ENCODE measurements at places on chromosomes 1 and 21.

DNA sequence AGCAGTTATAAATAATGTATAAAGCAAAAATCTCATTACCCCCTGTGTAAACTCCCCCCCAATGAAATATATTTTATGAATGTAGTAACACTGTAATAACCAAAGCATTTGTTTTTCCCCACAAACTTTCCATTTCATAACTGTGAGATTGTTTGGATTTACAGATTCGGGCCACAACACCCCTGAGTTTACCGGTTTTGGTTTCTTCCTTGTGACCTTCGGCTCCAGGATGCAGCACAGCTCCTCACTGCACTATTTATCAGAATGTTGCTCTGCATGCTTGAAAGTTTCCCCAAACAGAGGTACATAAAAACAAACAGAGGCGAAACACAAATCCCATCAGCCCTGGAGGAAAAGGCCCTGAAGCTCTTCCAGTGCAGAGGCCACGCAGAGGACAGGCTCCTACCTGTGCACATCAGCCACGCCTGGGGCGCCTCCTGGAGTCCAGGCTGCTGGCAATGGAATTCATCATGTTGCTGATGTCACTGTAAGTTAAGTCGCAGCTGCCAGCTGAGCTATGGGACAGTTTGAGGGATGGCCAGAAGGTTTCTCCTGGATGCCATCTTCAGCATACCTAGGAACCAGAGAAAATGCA, 122.0 kb downstream of the LMO4 start:
- DNase-seq, result no peak

DNA sequence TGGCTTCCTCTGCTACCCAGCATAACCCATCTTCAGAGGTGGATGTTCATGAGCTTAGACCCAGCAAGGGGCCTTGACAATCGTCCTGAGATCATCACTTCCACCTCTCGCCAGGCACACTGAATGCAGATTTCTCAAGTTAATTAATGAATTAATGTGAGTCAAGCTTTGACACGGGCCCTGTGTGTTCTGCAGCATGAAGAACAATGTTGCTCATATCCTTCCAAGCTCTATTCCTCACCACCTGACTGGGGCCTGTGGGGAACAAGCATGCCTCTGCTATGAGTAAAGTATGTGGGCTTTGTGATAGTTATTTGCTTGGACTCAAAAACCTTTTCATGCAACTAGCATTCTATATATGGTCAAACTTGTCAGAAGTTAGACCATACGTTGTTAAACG, 122.0 kb downstream of the SEC16B start:
- no peak for DNase-seq

DNA sequence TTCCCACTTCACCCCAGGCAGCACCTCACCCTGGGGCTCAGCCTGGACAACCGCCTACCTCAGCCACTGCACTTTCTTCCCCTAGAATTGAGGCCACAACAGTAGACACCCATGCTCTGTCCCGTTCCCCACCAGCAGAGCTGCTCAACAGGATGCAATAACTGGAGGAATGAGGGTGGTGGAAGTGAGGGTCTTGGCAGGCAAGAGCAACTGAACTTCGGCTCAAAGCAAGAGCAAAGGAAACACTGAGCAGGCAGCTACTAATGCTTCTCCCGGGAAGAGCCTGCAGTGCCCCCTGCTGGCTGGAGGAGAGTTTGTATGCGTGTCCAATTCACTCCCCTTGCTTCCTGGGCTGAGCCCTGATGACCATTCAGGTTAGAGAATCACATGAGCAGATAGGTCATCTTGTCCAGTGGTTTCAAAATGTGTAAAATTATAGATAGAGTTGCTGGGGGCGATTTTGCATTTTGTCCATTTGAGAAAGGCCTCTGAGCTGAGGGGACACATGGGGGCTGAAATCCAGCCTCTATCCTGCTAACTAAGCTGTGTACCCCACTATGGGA, 13.9 kb downstream of the NT5C1A start:
- peak; percentile 59 for DNase-seq

- DNase-seq, result no peak
Observed at GRCh38 chr1:234281826-234282489, 91.3 kb upstream of the COA6 start.

- DNase-seq, result no peak
Observed at GRCh38 chr1:38454236-38454635, 405.3 kb downstream of the RRAGC start.

GRCh38 chr1:28737307-28738132, 780 bp downstream of the YTHDF2 start:
- peak; percentile 82 for DNase-seq

DNA sequence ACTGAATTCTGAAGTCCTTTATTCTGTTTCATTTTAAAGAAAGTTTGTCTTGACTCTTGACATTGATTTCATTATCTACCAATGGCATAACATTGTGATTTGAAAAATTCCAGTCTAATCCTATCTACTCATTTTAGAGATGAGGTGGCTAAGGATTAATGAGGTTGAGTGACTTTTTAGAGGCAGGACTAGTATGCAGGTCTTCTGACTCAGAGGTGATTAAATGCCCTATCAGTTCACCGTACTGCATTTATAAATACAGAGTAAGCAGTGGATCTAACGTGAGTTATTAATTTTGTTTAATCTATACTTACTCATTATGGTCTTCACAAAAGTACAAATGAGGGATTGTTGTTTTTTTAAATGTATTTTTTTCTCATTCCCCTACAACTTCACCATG, 277.6 kb downstream of the PTBP2 start:
- no peak for DNase-seq
